ENCODE measurements at places on chromosomes 7 and 10.

- no peak for DNase-seq
Measured at GRCh38 chr10:59553162-59553900, 156.3 kb downstream of the SLC16A9 start.

DNA sequence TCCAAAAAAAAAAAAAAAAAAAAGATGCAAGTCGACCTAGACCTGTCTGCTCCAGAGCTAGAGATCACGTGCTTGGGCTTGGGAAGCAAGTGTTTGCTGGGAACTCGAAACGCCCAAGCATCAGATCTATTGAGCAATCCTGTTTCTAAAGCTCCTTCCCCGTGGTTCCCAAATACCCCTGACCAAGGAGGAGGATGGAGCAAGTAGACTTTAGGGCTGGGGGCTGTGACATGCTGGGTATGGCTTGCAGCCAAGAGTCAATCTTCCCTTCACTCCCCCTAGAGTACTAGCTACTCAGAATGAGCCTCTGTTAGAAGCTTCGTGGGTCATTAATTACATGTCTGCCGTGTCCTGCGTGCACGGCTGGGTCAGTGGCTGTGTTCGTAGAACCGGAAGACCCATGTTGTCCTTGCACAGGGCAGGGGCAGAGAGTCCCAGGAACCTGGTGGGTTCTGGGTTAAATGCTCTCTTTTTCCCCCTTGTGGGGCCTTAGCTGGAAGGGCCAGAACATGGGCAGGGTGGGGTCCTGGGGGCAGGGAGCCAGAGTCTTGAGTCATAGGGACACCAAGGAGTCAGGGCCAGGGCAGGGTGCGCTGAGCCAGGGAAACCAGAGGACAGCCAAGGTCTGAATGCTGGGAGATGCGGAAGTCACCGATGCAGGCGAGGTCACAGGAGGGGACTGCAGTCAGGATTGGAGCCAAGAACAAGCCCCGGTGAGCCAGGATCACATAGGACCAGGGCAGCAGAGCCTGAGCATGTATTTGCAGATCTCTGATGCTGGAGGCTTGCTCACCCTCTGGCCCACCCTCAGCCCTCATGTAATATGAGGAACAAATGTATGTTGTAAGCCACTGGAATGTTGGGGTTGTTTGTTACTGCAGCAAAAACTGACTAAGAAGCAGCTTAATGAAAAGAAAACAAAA lies 34.6 kb upstream of the TPST1 start:
- DNase-seq = no peak

- DNase-seq = no peak
Measured at GRCh38 chr7:158209435-158209834, 378.2 kb downstream of the PTPRN2 start.

- DNase-seq = no peak
Measured at GRCh38 chr10:81135851-81136250, 598.1 kb downstream of the SH2D4B start.

- DNase-seq = no peak
Measured at GRCh38 chr10:19772972-19773371, 43.3 kb upstream of the PLXDC2 start.

GRCh38 chr10:80480852-80481251 lies 26.7 kb downstream of the TSPAN14 start:
- DNase-seq = no peak

- DNase-seq = no peak
Measured at GRCh38 chr7:13336227-13336626, 648.8 kb downstream of the ARL4A start.

GRCh38 chr7:106840342-106840741 lies 24.7 kb upstream of the PIK3CG start:
- no peak for DNase-seq

DNA sequence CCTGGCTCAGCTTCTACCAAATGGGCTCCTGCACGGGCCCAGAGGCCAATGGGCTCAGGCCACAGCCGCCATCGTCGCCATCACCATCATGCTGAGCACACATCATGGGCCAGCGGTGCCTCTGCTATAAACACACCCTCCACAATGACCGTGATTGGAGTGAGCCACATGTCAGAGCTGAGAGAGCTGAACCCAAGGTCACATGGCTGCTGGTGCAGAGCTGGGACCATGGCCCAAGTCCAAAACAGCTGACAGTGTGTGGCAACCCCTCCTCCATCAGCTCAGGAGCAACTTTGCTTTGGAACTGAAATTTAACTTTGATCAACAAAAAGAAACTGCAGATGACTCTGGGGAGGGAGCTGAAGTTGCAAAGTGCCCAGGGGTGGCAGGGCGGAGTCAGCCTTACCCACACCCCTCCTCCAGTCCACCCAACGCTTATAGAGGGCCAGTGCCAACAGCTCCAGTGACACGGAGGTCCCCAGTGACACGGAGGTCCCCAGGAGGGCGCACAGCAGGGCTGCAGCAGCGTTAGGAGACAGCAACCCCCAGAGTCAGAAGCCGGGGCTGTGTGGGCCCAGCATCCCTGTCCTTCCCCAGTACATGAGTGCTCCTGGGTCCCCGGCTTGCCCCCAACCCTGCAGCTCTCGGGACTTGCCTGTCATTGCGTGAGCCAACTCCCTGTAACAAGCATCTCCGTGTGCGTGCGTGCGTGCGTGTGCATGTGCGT lies 249.6 kb downstream of the ELFN1 start:
- no peak for DNase-seq

DNA sequence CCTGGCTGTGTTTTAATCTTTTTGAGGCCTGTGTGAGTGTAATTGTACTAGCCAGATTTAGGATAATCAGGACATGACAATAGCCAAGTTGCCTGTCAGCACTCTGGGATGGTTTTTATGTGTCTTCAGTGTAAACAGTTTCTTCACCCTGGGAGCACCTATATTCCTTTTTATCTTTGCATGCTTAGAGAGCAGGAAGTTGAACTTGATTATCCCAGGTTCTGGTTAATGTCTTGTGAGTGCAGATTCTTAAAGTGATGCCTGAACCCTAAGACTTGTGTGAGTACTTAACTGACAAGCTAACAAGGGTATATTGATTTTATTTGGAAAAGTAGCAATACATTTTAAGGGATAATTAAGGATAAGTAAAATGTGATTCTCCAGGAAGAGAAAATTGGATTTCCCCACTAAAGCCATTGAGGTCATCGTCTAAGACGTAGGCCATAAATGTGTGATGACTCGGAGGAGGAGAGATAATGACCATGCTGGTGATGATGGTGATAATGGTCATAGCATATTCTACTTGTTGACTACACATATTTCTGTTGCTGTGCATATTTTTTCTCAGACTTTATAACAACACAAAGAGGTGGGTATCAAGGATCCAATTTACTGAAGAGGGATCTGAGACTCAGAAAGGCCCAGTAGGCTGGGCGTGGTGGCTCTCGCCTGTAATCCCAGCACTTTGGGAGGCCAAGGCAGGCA lies 234.7 kb downstream of the CAMK1D start:
- no peak for DNase-seq

GRCh38 chr7:102978284-102978683 lies 65.5 kb downstream of the LRRC17 start:
- no peak for DNase-seq

DNA sequence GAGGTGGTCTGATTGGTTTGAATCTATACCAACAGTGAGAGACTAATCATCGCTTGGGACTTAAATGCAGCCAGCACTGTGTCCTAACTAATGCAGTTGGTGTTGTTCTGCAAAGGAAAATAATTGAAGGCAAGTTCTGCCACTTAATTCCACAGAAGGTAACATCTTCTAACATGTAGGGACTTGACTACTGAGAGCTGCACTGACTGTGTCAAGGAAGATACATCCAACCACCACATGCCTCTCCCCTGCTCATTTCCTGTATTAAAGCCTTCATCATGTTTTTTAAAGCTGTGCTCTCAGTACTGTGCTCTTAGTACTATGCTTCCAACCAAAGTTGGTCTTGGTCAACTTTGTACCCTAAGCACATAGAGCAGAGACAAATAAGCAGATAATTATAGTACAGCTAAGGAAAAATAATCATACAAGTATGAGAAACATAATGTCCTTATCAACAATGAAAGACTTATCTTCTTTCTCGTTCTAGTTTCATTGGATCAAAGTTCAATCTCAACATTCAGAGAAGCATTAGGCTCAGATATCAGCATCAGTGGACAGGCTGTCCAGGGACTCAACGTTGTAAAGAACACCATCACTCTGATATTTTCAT lies 2.8 kb upstream of the CYP3A4 start:
- DNase-seq = no peak

GRCh38 chr7:106493041-106493731 lies 167.8 kb downstream of the CCDC71L start:
- DNase-seq = peak; percentile 21

DNA sequence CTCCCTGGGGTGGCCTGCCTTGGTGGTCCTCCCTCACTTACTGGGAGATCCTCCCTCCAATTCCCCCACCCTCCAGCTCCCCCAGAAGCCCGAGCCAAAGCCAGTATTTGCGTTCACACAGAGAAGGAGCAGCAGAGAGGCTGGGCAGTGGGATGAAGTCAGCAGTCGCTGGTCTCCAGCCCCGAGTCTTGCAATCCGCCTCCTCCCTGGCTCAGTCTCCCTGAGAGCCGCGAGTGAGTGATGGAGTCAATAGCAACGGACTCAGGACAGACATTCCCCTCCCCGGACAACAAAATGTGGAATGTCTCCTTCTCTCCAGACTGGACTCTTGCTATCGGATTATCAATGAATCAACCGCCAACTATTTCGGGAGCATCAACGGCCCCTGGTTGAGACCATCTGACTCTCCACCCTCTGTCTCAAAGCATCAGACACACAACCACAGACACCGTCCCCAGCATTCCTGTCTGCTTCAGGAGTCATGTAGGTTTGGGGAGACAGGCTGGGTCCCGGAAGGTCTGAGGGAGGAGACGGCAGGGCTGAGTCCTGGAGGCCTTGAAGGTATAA lies 178.4 kb downstream of the SH3PXD2A start:
- DNase-seq = no peak
